ENCODE measurements at places on chromosomes 7 and 10.

- no peak for DNase-seq
Measured at GRCh38 chr10:94069884-94070283, 76.2 kb downstream of the PLCE1 start.

DNA sequence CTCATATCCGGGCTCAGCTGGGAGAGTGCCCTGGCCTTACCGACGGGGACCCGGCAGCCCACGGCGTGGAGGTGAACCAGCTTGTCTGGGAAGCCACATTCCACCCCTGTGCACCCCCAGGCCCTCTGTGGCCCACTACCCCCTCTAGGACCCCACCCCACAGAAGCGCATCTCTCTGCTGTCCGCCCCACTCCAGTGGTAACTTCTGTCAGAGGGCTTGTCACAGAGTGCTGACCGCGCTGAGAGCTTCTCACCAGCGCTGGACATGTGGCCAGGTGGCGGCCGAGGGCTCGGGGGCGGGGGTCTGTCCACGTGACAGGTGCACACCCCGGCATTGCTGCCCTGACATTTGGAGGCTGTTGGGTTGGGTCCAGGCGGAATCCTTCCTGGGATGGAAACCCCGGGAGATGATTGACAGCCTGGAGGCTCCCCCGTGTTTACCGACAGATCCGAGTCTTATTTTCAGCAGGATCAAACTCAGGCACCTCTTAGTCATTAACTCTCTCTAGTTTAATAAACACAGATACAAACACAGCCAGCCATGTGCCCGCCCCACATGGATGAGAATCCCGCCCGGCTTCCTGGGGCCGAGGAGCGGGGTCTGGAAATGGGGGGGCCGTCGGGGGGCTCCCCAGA is 5.1 kb downstream of the ELFN1 start:
- DNase-seq: no peak

DNA sequence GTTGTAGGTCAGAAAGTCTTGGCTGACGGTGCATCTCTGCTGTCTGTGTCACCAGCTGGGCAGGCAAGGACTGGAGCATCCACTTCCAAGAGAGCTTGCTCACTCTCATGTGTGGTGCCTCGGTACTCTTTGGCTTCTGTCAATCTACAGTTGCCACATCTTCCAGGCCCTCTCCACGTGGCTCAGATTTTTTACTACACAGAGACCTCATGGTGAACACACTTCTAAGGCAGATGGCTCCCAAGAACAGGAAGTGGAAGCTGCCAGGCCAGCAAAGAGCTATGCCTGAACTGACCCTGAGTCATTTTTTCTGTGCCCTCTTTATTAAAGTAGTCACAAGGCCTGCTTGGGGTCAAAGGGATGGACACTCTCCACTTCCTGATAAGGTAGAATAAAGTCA is 351.5 kb upstream of the AUTS2 start:
- DNase-seq: no peak

- peak; percentile 79 for DNase-seq
Measured at GRCh38 chr7:87219545-87220025, at the start of gene TMEM243. Gene TMEM243, minus strand, starts transcription at chr7:87219732. Its CDS starts 229 bp downstream, at chr7:87219503.

GRCh38 chr7:122438006-122438405 is 133.5 kb upstream of the FEZF1 start:
- no peak for DNase-seq

DNA sequence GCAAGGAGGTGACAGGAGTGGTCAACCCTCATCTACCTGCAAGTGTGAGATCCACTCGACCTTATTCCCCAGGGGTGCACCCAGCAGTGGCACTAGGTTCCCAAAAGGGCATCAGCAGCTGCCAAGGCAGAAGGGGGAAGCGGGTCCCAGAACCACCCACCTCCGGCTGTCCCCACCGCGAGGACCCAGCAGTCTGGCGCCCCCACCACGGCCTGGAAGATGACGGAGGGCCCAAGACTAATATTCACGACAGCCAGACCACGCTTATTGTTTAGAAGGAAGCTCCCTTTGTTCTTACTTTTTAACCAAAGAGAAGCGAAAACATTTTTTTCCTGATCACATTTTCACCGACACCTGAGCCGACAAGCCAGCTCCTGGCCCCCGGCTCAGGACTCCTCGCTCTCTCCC is 3.6 kb upstream of the EVX1 start:
- DNase-seq: no peak

GRCh38 chr7:75737856-75738603 is 711 bp downstream of the HIP1 start:
- DNase-seq: no peak

DNA sequence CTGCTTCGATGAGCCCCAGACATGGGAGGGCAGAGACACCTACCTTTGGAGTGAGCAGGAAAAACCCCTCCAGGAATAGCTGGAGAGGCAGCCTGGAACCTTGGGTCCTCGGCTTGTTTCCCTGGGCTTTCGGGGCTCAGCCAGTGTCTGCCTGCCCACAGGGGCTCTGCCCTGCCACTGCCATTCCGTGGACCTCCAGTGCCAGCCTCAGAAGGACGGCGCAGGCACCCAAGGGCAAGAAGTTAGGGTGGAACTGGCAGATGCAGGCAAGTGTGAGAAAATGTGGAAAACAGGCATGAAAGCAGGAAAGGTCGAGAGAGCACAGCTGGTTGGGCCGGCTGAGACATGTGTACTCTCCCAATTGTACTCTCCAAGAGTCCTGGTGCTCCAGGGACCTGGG is 281.5 kb downstream of the GRID1 start:
- no peak for DNase-seq

- no peak for DNase-seq
Measured at GRCh38 chr7:68334636-68335272, 1263.5 kb upstream of the AUTS2 start.

- no peak for DNase-seq
Measured at GRCh38 chr7:71132127-71132376, at the start of gene GALNT17. Gene GALNT17, plus strand, starts transcription at chr7:71132144.

DNA sequence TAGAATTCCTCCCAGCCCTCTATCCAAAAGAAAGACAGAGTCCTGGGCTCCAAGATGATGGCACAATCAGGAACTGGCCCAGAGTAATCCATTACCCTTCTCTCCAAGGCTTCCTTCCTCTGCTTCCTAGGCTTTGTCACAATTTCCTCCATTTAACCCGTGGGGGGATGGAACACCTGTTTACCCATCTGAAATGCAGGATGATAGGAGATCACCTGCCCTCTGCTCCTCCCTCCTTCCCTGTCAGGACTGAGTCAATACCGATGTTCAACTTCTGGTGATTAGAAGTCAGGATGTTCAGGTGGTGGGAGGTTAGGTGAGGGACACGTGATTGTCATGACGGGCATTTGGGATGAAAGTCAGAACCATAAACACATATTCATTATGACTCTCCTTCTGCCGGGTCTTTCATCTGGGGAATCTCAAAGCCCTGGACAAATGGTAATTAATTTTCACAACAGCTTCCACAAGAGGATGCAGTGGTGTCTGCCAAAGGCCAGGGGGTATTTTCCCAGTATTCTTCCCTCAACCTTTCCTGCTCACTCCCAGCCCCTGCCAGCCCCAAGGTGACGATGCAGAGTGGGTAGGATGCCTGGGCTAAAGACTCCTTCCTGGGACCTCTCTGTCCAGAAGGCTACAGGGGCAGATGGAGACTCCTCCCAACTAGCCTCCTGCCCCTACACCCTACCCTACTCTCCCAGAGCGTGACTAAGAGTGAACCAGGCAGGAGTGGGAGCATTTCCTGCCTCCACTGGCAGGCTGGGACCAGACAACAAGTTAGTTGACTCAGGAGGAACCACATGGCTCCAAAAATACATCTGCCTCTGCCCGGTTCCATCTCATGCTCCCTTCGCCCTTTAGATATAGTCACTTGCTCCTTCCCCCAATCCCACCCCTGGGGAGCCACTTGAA is 27.9 kb downstream of the DUSP5 start:
- DNase-seq: no peak

DNA sequence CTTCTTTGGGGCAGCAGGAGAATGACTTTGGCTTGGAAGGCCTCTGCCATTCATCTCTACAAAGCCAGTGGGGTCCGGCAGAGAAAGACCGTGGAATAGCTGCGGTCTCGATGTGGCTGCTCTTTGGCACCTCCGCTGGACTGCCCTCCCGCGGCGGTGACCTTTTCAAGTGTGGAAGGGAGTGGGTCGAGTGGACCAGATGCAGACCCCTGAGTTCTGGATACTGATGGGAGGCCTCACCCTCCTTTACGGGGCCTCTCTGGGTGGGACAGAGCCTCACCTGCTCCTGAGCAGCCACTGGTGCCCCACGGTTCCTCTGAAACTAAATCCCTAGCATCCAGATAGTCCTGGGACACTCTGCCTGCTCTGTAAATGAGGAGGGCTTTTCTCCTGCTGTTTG is 113.1 kb downstream of the NT5C2 start:
- DNase-seq: no peak

DNA sequence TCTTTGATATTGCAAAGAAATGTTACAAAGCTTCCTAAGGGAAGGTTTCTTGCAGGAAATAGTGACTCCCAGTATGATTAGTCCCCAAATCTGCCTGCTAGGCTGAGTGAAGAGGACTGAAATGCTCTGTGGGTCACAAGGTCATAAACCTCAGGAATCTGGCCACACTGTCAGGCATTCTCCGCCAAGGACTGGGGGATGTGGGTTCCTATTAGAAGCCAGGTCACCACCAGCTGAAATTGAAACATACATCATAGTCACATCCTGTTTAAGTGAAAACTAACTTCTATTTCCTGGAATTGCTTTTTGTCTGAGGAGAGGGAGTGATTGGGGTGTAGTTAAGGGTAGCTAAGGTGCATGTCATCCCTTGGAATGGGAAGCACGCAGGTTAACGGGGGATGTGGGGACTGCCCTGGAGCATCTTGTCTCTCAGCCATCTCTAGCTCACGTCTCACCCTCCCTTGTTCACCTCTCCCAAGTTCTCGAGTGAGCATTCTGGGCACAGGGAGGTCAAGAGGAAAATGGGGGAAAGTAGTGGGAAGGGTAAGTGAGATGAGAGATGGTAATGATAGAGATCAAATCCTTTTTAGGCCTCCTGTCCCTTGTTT is 12.0 kb upstream of the GSAP start:
- no peak for DNase-seq

GRCh38 chr10:113438652-113439051 is 114.2 kb upstream of the HABP2 start:
- DNase-seq: no peak

DNA sequence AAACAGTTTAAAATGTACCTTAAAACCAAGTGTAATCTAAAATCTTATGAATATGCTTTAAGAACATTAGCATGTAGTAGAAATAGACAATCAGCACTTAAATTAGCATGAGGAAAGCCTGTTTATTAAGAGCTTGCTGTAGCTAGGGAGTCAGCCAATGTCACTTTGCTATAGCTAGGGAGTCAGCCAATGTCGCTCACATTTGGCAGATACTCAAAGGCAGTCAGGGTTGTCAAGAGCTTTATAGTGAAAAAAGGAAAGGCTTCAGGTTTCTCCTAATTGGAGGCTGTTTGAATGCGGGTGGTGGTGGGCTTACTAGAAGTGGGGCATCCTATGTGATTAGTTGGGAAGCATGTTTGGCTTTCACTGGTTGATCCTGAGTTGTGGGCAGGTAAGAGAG is 226.2 kb upstream of the DGKB start:
- DNase-seq: no peak

DNA sequence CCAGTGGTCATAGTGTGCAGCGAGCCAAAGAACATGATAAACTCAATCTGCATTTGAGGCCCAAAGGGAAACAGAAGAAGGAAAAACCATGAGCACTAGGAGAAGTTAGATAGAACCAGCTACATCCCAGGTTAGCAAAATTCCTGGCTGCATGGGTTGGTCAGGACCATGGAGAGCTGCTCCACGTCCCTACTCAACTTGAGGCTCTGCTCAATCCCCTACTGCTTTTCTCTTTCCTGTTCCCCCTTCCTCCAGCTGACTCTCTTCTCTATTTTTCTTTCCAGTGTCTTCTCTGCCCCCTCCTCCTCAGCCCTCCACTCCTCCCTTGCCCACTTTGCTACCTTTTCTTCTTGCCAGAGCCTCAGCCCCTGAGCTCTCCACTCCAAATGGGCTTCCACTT is 21.9 kb upstream of the VSIR start:
- DNase-seq: no peak

- DNase-seq: no peak
Measured at GRCh38 chr10:104340641-104341040, 2.4 kb upstream of the ITPRIP start.

GRCh38 chr7:113454597-113455169 is 336.3 kb upstream of the SMIM30 start:
- DNase-seq: no peak

- no peak for DNase-seq
Measured at GRCh38 chr10:16795410-16796073, 21.7 kb downstream of the RSU1 start.

- DNase-seq: peak; percentile 88
Measured at GRCh38 chr10:100529475-100530298, at the start of gene NDUFB8. Gene NDUFB8, minus strand, starts transcription at chr10:100529871. Its CDS starts 20 bp downstream, at chr10:100529851.

- DNase-seq: no peak
Measured at GRCh38 chr10:36336315-36336714, 694.2 kb upstream of the FZD8 start.

DNA sequence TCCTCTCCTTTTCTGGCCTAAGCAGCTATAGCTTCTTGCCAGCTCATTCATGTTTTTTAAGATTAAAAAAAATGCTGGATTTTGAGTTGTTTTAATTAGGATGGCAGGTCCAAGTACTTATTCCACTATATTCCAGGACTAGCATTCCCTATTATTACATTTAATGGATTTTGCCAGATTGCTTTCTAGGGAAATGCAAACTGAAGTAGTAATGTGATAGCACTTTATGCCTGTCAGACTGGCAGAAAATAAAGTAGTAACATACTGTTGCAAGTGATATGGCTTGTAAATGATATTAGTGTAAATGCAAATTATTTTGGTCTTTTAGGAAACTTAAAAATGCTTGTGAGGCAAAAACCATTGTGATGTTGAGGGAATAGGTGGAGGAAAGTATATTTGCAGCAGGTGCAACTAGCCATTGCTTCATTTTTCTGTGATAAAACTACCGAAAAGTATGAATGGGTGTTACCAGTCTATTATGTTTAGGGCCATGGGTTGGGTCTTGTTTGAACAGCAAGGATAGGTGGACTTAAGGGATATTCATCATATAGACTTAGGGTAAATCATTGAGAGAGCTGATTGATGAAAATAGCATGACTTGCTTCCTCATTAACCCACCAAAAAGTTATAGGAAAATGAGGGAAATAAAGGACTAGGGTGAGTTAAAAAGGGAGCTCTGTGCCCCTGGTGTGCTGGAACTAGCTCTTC is 19.9 kb downstream of the ZNRF2 start:
- no peak for DNase-seq

DNA sequence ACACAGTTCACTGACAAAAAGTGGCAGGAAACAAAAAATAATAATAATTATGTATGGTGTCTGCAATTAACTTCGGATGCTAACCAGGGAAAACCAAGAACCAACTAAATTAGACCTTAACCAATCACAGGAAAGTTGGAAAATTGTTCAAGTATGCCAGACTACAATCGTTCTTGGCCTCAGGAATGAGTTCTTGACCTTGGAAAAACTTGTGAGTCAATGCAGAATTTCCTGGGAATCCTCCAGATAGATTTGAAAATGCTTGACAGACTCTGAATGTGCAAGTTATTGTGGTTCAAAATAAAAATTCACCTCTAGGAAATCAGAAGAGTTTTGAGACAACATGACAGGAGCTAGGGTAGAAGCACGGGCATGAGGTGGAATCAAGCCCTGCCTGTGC is 171.5 kb downstream of the C7orf25 start:
- no peak for DNase-seq
